ENCODE measurements at places on chromosomes 4 and X.

- no peak for DNase-seq
Measured at GRCh38 chr4:149993030-149993429, 85.2 kb upstream of the DCLK2 start.

DNA sequence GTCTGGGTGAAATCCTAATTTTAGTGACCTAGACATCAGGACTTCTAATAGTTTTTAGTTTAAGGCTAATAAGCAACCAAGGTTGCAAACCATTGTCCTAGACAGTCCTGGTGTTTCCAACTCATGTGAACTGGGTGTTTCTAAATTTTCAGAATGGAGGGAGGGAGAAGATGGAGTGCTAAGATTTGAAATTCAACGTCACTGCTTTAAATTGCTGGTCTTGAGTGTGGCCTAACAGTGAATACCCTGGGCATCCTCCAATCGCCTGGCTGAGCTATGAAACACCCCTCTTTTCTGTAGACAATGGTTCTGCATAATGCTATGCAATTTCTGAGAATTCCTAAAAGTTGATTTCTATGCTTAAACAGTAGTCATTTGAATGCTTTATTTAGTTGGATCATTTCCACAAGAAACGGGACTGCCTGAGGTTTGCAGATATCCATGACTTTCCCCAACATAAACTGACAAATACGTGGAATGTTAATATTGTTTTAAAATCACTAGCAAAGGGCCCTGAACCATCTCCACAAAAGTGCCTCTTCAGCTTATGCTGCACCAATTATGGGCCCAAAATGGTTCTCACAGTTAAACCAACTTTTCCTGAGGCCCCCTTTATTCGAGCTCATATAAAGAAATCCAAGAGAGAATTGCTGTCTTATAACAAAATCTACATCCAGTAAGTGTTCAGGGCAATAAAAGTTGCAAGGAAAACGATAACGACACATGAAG is 1.1 kb downstream of the FBXL5 start:
- no peak for DNase-seq

DNA sequence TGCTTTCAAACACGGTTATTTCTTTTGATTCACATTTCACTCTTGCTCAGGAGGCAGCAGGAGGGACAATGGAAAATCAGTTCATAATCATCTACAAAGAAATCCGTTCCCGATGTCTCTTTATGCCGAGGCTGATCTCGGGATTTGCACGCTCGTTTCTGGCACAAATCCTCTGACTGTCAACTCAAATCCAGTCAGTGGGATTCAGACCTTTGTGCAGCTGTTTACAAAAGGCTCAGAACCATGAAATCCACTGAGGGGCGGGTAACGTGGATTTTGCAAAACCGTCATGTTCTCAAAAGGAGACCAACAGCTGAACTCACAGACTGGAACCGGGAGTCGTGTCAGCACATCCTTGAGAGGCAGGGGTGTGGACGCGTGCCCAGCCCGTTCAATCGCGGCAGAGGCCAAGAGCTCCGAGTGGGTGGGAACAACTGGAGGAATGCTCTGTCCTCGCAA is 46.4 kb downstream of the ACOX3 start:
- DNase-seq, result no peak

DNA sequence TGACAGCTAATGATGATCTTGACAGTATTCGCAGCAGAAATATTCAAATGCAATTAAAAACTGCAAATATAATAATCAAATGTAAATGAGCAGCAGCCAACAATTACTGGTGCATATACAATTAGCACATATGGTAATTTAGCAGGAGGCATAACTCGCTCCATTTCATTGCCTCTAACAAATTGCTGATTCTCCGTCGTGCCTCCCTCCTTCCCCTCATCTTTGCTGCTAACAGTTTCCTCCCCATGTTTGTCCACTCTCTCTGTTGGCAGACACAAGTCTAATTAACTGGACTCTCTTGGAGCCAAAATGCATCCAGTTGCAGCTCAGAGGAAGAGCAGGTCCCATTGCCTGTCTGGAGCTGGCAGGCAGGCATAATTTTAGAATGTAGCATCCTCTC is 210.6 kb downstream of the STK32B start:
- no peak for DNase-seq

- DNase-seq, result no peak
Measured at GRCh38 chr4:135050086-135050717, 848.6 kb upstream of the PABPC4L start.

GRCh38 chrX:78116766-78117165 is 12.7 kb downstream of the PGK1 start:
- no peak for DNase-seq

DNA sequence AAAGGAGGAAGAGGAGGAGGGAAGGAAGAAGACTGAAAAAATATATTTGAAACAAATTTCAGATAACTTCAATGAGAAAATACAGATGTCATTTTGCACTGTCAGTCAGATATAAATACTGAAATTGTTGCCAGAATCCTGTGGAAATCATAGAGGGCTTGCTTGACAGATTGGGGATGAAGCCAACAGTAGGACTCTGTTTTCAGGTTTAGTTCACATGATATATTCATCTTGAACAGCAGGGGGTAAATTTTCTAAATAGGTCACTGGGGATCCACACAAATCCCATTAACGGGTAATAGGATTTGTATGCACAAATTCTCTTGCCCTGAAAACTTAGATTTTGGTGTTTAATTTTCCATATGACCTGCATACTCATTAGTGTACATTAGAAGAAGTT is 103.3 kb upstream of the PCDH18 start:
- DNase-seq, result no peak

DNA sequence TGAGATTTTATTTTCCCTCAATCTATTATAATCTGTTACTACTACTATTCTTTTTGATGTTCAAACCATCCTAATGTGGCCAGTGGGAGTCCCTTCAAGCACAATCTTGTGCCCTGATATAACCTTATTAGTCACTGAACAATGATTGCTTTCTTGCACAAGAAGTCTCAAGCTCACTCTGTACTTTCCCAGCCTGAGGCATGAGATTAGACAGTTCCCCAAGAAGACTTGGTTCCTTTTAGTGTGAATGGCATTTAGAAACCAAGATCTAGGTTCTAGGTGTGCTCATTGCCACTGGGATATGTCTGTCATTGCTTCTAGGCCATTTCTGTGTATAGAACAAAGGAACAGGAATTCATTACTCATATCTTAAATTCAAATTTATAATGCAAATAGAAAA is 28.0 kb upstream of the RBM41 start:
- no peak for DNase-seq

DNA sequence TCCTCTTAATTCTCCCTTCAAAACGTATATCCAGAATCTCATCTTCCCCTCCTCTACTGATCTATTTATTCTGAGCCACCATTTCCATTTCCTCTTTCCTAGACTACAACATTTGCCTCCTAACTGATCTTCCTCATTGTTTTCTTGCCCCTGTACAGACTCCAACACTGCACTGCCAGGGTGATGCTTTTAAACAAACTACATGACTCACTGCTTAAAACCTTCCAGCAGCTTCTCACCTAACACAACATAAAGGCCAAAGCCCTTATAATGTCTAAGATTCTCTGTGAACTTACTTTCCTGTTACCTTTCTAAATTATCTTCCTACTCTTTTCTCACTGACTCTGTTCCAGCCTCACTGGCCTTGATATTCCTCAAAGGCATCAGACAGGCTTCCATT is 161.0 kb upstream of the HS3ST1 start:
- DNase-seq, result no peak

GRCh38 chrX:130497531-130497930 is 95.7 kb downstream of the RBMX2 start:
- no peak for DNase-seq

DNA sequence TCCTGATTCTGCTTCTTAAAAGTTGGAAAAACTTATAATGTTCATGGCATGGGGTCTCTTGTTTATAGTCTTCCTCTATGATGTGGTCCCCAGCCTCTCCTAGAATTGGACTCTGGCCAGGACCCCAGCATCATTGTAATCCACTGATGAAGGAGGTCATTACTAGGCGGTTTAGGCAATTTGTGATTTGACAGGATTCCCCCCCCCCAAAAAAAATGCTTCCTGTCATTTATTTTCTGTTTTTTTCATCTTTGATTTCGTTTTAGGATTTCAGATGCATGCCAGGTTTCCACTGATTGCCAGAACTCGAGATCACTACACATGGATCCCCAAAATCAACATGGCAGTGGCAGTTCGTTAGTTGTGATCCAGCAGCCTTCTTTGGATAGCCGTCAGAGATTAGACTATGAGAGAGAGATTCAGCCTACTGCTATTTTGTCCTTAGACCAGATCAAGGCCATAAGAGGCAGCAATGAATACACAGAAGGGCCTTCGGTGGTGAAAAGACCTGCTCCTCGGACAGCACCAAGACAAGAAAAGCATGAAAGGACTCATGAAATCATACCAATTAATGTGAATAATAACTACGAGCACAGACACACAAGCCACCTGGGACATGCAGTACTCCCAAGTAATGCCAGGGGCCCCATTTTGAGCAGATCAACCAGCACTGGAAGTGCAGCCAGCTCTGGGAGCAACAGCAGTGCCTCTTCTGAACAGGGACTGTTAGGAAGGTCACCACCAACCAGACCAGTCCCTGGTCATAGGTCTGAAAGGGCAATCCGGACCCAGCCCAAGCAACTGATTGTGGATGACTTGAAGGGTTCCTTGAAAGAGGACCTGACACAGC is 4.9 kb downstream of the SPRY1 start:
- no peak for DNase-seq
